ENCODE measurements at places on chromosomes 4 and X.

- DNase-seq, result no peak
These were observed 162.7 kb upstream of the TTC29 start for GRCh38 chr4:147108409-147108808.

DNA sequence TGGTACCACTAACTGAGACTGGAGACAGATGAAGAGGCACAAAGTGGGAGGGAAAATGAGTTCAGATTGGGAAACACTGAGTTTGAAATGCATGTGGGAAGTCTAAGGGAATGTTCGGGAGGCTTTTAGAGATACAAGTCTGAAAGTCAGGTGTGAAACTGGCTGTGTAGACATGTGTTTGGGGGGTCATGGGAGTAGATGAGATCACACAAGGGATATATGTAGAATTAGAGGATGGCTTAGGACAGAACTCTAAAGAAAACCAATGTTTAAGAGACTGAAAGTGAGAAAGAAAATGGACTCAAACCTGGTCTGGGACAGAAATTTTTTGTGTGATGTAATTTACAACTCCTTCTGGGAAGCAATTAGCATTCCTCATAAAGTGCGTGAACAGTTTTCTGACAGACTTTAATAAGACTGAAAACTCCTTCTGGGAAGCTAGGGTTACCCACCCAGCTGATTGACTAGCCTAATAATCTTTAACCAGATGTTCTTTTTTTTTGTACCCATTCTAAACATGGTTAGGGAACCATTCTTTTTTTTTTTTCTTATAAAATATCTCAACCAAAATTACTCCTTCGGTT is 8.7 kb upstream of the JADE1 start:
- DNase-seq, result no peak

DNA sequence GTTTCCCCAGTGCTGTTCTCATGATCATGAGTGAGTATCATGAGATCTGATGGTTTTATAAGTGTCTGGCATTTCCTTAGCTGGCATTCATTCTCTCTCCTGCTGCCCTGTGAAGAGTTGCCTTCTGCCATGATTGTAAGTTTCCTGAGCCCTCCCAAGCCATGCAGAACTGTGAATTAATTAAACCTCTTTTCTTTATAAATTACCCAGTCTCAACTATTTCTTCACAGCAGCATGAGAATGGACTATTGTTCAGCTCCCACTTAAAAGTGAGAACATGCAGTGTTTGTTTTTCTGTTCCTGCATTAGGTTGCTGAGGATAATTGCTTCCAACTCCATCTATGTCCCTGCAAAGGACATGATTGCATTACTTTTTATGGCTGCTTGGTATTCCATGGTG is 311.7 kb upstream of the CTSO start:
- DNase-seq, result no peak

DNA sequence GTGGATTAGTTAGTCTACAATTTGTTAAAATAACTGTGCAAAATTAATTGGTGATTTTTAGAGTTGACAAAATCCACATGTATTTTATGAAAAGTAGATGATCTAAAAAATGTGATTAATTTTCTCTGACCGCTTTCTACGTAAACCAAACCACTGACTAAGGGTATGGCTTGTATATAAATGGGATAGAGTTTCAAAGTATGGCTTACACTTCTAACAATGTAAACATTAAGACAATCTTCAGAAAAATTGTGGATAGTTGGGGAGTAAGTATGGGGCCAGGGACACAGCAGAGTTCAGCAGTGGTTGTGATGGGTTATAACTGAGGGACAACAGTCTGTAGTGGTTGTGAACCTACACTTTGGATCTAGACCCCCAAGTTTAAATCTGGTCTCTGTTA is 39.8 kb downstream of the GABRA4 start:
- no peak for DNase-seq

GRCh38 chrX:69139516-69139915 is 25.7 kb downstream of the PJA1 start:
- no peak for DNase-seq
